ENCODE measurements at places on chromosomes 4 and X. TPM values are rescaled to one million over a fixed set of nuclear protein-coding genes. Genes with fewer than 3 reads are reported as not detected.

C4orf36 gene
- total RNA-seq = not detected

PPEF2 gene
- total RNA-seq = 0.05 TPM

PF4V1 gene
- total RNA-seq = not detected

GC gene
- total RNA-seq = 3,366 TPM

GRCh38 chr4:140005699-140006098 is 148.3 kb downstream of the MAML3 start:
- DNase-seq = no peak

- no peak for DNase-seq
These were observed 171.8 kb downstream of the SOWAHB start for GRCh38 chr4:76726176-76726575.

DNA sequence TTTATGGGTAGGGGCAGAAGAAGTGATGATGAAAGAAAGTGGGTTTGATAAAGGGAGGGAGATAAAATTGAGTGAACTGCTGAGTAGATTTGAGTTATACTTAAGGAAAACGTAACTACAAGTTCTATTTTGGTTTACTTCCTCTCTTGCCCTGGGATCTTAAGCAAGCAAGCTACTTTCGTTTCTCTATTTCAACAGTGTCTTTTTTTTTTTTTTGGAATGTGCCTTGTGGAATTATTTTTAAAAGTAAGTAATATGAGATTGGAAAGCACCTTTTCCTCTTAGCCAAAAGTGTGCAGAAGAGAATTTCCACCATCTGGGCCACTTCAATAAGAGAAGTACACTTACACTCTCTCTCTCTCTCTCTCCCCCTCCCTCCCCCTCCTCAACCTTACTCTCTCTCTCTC is 16.0 kb upstream of the C4orf36 start:
- no peak for DNase-seq

DNA sequence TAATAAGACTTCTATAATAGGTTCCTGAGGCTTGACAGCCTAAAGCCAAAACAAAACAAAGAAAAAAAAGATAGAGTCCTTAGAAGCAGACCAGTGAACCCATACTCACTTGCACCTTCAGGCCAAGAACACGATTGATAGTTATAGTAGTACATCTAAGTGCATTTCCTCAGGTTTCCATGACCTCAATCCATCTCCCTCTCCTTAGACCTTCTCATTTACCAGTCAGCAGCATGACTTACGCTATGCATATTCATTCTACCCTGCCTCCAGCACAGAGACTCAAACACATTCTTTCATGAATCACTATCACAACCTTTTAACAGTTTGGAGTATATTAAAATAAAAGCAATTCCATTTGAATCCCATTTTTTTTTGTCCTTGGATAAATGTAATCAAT is 855.6 kb downstream of the CCSER1 start:
- DNase-seq = no peak

GRCh38 chr4:17347445-17347844 is 164.4 kb downstream of the QDPR start:
- DNase-seq = peak; percentile 50

DNA sequence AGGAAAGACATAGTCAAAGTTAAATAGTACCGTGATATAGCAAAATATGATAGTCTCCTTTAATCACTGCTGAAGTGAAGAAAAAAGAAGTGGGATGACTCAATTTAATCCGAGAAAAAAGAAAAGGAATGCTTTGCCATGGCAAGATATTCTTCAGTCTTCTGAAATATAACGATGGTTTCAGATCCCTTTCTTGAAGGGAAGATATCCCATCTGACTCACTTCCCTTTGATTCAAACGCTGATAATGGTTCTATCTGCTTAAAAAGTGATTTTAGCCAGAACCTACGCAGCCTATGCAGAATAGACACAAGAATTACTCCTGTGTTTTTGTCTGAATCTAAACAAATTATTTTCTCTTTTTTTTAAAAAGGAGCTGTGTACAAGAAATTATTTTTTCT is 68.1 kb upstream of the FTHL17 start:
- no peak for DNase-seq

- DNase-seq = peak; percentile 79
These were observed 9.2 kb upstream of the FAM53A start for GRCh38 chr4:1693131-1693896.

GRCh38 chr4:54228056-54228527 is 1.0 kb upstream of the PDGFRA start:
- peak; percentile 71 for DNase-seq

DNA sequence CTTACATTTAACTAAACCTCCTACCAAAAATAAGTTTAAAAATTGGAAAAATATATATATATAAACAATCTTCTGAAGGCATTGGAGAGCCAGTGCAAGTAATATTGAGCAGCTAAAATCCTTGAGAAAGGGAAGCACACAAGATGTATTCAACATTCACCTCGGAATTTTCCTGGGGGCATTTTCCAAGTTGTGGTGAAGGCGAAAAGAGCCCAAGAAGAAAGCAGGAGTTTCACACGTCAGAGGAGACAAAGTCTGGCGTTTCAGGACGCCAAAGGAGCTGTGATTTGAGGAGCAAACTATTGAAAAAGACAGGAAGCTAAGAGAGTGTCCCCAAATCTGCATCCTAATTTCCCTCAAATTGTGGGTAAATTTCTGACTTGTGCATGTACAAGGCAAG is 9.1 kb upstream of the GASK1B start:
- no peak for DNase-seq

DNA sequence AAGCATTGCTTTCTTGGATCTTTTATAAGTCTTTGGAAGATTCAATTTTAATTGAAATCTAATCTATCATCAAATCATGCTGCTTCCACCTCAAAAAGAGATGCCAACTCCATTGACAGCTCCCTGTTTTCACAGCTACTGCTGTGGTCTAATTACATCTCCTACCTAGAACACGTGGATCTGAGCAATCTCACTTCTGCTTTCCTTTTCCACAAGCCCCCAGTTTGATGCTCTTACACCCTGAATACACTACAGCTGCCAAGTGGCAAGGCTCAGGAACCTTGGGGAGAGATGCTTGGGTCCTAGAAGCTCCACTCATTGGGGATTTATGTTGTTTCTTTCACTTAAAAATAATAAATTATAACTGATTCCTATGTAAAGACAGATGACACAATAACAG is 172.0 kb downstream of the CFAP299 start:
- no peak for DNase-seq

Measured in left lobe of liver (tissue), 2 donors.